Stimulated activated CD4-positive, alpha-beta T cell treated with anti-CD3 and anti-CD28 coated beads, TNF-alpha, amount 100 ng/mL, for 1 hour (primary cell): ENCODE measurements at places on chromosomes 4 and X.
A peak's percentile ranks its signal among the peaks of the same experiment; 100 is the strongest.

- DNase-seq, result no peak
These were observed 120.2 kb downstream of the FHIP1A start for GRCh38 chr4:151529187-151529586.

- DNase-seq, result peak; percentile 26
These were observed 123.7 kb downstream of the AFF1 start for GRCh38 chr4:87058356-87059073.

DNA sequence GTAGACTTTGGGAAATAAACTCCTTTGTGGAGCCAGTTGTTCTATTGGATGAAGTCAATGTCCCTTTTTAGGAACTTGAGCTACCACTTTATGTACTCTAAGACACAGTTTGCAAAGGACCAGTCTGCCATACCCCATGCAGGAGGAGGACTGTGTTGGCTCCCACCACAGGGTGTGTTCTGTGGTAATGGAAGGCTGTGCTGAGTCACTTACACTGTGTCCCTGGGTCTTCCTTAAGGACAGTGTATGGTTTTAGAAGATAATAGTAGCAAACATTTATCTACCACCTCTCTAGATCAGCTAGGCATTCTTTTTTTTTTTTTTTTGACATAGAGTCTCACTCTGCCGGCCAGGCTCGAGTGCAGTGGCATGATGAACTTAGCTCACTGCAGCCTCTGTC lies 184.0 kb upstream of the PGRMC2 start:
- no peak for DNase-seq

- DNase-seq, result no peak
These were observed 69.3 kb upstream of the MAOA start for GRCh38 chrX:43586830-43587229.

GRCh38 chr4:110624398-110624780 lies 1.5 kb upstream of the PITX2 start:
- DNase-seq, result no peak

DNA sequence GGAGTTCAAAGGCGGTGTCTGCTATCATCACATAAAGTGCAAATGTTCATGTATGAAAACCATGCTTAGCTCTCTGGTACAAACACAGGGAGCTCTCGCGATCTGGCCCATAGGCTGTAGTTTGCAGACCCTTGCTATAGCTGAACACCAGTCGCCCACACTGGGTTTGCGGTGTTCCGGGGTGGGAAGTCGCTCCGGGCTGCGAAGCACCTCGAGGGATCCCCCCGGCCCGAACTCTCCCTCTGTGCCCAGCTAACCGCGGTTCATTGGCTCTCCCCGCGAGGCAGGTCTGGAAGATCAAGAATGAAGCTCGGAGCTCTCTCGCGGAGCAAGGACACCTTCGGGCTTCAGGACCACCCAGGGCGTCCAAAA lies 341 bp upstream of the PRPS2 start:
- DNase-seq, result no peak

- no peak for DNase-seq
These were observed 120.3 kb downstream of the MAD2L1 start for GRCh38 chr4:119946359-119946758.

- no peak for DNase-seq
These were observed 46.8 kb upstream of the F9 start for GRCh38 chrX:139483699-139484098.

DNA sequence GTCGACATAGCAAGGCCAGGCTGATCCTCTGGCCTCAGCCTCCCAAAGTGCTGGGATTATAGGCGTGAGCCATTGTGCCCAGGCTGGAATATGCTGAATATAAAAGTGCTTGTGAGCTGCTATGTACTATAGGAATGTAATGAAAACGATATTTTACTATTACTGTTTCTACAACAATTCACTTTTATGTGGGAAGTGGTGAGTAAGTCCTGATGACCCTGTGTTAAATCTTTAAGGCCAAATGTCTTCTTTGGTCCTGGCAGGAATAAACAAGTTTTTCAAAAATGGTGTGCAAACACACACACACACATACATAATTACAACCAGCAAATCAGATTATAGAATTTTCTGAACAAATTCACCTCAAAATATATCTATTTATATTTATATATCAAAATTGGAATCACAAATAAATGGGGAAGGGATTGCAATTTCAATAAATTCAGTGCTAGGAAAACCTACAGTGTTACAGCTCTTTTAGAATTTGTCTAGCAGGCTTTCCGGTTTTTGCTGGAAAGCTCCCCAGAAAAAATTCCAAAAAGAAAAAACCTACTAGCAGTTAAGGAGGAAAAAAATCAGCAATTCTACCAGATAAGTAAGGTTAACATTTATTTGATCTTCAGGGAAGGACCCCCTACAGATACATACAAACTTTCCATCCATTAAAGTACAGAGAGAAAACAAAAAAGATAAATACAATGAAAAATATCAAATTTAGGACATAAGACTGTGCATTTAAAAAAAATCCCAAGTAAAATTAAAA lies 17.9 kb downstream of the SMIM14 start:
- DNase-seq, result no peak

DNA sequence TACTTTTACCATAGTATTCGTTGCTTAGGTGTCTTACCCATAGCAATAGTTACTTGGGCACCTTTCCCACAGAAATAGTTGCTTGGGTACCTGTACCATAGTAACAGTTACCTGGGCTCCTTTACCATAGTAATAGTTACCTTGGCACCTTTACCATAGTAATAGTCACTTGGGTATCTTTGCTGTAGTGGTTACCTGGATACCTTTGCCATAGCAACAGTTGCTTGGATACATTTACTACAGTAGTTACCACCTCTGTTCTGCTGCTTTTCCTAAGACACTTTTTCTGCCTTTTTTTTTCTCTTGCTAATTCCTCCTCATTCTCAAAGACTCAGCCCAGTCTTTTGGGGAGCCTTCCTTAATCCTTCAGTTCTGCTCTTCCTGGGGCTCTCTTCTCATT lies 272.8 kb upstream of the PUDP start:
- DNase-seq, result no peak

DNA sequence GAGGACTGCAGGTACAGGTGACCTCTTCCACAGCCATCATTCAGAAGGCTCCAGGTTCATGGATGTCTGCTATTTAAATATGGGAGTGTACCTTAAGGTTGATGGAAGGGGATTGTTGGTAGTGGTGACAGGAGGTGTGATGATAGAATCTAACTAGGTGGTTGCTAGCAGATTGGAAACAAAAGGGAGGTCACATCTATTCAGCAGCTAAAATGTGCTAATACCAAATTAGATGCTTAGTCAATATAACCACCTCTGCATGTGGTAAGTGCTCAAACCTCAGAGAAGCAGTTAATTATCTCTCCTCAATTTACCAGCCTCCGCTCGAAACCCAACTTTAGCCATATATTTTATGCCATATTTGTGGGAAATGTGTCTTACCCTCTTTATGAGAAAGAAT lies 98.7 kb upstream of the CCSER1 start:
- no peak for DNase-seq

GRCh38 chr4:179437962-179438361 lies 1995.7 kb upstream of the AGA start:
- no peak for DNase-seq

- no peak for DNase-seq
These were observed 40.7 kb upstream of the LDB2 start for GRCh38 chr4:16939178-16939577.

DNA sequence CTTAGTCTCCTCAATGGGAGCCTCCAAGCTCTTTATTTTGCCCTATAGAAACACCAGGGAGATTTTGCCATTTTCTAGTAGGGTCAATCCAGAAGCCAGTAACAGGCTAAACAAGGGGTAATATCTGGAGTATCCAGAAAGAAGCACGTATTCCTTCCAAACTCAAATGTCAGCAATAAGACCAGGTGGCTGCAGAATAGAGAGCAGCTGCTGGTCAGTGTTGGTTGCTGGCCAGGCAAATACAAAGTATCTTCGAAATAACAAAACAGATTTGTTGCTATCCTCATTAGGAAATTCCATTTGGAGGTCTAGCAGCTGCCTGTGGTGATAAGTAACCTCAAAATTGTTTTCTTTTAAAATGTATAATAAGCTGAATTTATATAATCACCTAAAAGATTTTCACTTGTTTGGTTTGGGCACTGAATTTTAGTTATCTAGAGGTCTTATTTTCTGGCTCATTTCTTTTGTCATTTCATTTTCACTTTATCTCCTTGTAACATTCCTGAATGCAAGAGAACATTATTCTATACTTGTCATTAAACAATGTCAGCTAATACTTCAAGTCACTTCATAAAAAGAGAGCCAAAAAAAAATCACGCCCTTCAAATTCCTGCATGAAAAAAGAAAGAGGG lies 320.6 kb downstream of the DTHD1 start:
- no peak for DNase-seq

GRCh38 chr4:139556724-139557555 lies 921 bp upstream of the SETD7 start:
- DNase-seq, result peak; percentile 32
